Lung microvascular endothelial cell (primary cell): ENCODE measurements at places on chromosomes 5 and 9. TPM values are rescaled to one million over a fixed set of nuclear protein-coding genes. Genes with fewer than 3 reads are reported as not detected.

The CCNI2 gene
- under 0.01 TPM in 1 of 2 replicates, not detected in the other for total RNA-seq

The AQP3 gene
- total RNA-seq: 0.20 and 0.44 TPM in 2 replicates

The JAK2 gene
- 3.7 and 7.1 TPM in 2 replicates for total RNA-seq

The CEP78 gene
- total RNA-seq: 8.7 TPM in 2 replicates

DNA sequence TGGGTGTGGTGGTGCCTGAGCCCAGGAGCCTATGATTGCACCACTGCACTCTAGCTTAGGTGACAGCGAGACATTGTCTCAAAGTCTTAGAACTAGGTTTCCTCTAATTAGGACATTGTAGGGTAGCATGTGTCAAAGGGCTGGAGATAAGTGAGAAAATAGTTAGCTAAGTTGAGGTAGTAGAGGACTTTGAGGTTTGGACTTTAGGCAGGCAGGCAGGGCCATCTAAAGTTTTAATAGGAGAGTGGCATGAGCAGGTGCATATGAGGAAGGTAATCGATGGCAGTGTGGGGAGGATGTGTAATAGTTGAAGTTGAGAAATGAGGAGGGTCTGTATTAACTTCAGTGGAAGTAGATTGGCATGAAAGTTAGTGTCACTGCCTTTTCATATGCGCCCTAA lies 21.1 kb downstream of the CNOT6 start:
- DNase-seq: no peak

DNA sequence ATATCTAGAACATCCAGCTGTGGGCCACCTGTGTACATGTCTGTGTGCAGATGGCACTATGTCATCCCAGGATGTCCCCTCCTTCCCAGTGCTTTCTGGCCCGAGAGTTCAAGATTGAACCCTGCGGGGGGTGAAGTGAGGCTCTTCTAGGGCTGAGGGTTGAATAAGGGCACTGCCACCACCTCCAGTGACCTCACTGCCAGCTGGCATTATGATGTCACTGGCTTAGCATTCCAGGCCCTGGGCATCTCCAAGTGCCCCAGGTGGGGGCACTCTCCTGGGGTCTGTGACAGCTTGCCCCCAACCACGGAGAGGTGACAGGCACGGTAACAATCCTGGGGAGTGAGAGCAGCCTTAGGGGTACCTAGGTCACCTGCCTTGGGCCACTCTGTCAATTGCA lies 27.1 kb downstream of the CXXC5 start:
- no peak for DNase-seq

DNA sequence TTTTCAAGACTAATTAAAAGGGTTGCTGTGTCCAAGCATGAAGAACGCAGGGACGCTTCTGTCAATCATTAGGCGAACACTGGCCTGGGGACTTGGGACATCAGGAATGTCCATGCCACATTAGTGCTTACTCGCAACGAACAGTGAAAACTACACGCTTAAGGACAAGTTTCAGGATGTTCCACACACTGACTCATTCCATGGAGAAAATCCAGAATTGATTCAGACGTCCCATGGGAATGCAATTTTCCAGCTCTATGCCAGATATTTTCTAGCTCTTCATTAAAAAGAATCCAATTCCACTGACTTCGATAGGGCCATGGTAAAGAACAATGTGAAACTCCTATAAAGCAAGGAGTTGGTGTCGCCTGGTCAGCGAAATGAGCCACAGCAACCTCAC lies 98.2 kb downstream of the CAMSAP1 start:
- DNase-seq: no peak

DNA sequence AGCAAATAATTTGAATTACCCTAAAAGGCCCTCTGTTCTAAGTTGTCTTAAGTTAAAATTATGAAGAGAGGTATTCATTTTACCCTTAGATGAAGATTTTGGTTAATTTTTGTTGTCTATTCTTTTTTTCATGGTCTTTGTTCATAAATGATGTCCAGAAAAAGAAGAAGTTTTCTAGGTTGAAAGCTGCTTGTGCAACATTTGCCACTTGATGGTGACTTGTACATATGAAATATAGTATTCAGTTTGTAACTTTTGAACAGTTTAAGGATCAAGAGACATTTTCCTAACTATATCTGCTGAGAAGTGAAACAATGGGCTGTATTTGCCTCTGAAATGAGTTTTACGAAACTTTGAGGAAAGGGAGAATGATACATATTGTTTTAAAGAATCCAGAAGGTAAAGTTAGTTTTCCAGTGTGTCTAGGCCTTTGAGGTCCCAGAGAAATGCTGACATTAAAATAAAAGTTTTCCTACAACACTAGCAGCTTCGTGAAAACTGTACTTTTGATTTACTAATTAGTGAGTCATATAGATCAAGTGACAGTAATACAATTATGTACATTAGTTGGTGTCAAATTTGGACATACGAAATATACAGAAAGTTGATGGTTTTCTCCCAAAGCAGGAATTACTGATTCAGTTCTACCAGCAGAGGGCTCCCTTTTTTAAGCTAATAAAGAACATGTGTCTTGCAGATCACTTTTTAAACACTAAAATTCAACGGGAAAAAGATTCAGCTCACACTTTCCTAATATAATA lies 70.5 kb downstream of the PIK3R1 start:
- DNase-seq: peak; percentile 75

- peak; percentile 63 for DNase-seq
Observed at GRCh38 chr5:54518146-54518817, 723 bp downstream of the SNX18 start.
